ENCODE measurements at places on chromosomes 7 and 10. TPM values are rescaled to one million over a fixed set of nuclear protein-coding genes. Genes with fewer than 3 reads are reported as not detected.

- peak; percentile 42 for ATAC-seq
These were observed 156.6 kb downstream of the CCDC3 start for GRCh38 chr10:12844811-12845483.

- no peak for ATAC-seq
These were observed 370.3 kb downstream of the BMPER start for GRCh38 chr7:34275624-34276023.

- no peak for ATAC-seq
These were observed 226.1 kb upstream of the SHH start for GRCh38 chr7:156038345-156038744.

Gene NKX2-3
- total RNA-seq: not detected

Gene RARRES2
- 152 TPM for total RNA-seq

- peak; percentile 32 for ATAC-seq
These were observed 10.4 kb downstream of the CHST3 start for GRCh38 chr10:71974489-71975021.

Gene TAS2R41
- total RNA-seq: not detected

GRCh38 chr10:22649390-22649841, 65.0 kb downstream of the PIP4K2A start:
- ATAC-seq: no peak

Gene LGI1
- 0.35 TPM for total RNA-seq

Gene UMAD1
- total RNA-seq: 17.1 TPM

- ATAC-seq: no peak
These were observed 37.6 kb downstream of the OAT start for GRCh38 chr10:124381011-124381611.

- no peak for ATAC-seq
These were observed 48.0 kb upstream of the SP8 start for GRCh38 chr7:20834656-20835055.

Gene TAS2R4
- 0.67 TPM for total RNA-seq

GRCh38 chr10:104631946-104632345, 9.1 kb upstream of the SORCS3 start:
- no peak for ATAC-seq

Gene NEBL
- total RNA-seq: 6.5 TPM

Data from gastroesophageal sphincter (tissue), 4 donors.